ENCODE measurements at places on chromosomes 3 and 15. TPM values are rescaled to one million over a fixed set of nuclear protein-coding genes. Genes with fewer than 3 reads are reported as not detected.

DNA sequence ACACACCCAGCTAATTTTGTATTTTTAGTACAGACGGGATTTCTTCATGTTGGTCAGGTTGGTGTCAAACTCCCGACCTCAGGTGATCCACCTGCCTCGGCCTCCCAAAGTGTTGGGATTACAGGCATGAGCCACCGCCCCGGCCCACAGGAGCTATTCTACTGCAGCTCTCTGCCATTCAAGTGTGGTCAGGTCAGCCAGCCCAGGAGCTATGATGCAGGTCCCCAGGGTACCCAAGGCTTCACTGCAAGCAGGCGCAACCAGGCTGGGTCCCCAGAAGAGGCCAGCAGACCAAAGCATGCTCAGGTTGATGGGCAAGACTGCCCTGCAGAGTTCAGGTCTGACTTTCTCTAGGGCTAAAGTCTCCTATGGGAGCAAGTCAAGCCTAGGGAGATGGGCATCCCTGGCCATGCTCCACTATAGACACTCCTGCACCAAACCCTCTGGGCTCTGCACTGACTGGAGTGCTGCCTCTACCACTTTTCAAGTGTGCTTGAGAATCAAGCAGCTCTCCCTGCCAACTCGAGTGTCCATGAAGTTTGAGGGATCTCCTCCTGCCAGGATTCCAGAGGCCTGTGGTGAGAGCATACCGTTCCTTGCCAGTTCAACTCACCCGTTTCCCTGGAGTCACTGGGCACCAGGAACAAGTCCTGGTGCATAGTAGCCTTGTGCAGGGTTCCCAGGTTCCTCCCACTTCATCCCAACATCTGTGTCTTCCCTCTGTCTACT is 30.9 kb downstream of the MYO9A start:
- DNase-seq: no peak
- H3K36me3 ChIP-seq: no peaks in the 10 kb centered on the region
- no peak overlapping the region for H3K4me3 ChIP-seq
- H3K27me3 ChIP-seq: no peaks in the 10 kb centered on the region
- H3K27ac ChIP-seq: no peak overlapping the region

DNA sequence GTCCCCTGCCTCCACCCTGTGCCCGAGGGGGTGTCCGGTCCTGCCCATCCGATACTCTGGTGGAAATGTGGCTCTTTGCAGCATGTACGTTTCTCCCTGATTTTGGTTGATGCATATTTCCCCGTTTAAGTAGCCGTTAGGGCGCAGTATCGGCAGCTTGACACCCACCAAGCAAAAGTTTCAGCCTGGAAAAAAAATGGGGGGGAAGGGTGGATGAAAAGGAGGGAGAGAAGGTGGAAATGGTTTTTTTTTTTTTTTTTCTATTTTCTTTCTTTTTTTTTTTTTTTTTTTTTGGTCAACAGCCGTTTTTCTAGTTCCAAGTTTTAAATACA is 1.3 kb downstream of the RAP2B start:
- H3K27ac ChIP-seq: peak overlapping the region; percentile 87
- DNase-seq: no peak

- H3K4me1 ChIP-seq: no peaks in the 10 kb centered on the region
- no peak overlapping the region for H3K4me3 ChIP-seq
- H3K27me3 ChIP-seq: no peaks in the 10 kb centered on the region
- no peaks in the 10 kb centered on the region for H3K36me3 ChIP-seq
- no peak for DNase-seq
These were observed 94.4 kb downstream of the TMCO5A start for GRCh38 chr15:38028869-38029268.

DNA sequence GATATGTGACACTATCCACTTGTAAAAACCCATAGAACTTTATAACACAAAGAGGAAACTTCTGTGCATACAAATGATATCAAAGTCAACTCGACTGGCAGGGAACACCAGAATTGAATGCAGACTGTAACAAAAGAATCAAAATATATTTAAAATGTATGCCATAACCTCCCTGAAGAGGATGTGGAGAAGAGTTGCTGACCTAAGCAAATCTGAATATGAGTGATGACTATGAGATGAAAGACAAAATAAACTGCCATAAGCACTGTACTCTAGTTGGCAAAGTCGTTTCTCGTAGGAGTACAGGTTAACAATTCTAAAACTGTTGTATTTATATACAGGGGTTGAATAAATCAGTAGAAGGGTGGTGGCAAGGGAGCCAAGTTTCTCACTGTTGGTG is 482.1 kb downstream of the OCA2 start:
- no peaks in the 10 kb centered on the region for H3K36me3 ChIP-seq
- no peak for DNase-seq
- H3K4me1 ChIP-seq: no peaks in the 10 kb centered on the region
- no peak overlapping the region for H3K27ac ChIP-seq

DNA sequence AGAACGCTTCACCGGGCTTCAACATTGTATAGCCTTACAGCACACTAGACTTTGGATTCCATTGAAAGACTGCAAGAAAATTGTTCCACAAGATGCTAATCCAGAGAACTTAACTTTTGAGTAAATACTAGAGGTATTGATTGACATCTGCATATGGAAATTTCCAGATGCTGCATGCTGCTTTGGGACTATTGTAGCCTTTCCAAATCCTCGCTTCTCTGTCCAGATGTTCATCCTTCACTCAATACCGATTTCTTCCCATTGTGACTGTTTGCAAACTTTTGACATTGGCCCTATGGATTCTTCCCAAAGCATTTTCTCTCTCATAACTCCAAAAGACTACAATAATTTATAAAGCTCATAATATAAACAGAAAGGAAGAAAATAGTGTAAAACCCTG is 41.4 kb downstream of the COL6A6 start:
- H3K4me3 ChIP-seq: no peak overlapping the region
- H3K27me3 ChIP-seq: no peaks in the 10 kb centered on the region
- DNase-seq: no peak
- no peaks in the 10 kb centered on the region for H3K36me3 ChIP-seq

GRCh38 chr15:88707771-88708654 is 69.2 kb downstream of the ISG20 start:
- no peak for DNase-seq
- H3K4me1 ChIP-seq: peaks cover 4% of the 10 kb centered on the region
- no peak overlapping the region for H3K4me3 ChIP-seq
- H3K36me3 ChIP-seq: no peaks in the 10 kb centered on the region

DNA sequence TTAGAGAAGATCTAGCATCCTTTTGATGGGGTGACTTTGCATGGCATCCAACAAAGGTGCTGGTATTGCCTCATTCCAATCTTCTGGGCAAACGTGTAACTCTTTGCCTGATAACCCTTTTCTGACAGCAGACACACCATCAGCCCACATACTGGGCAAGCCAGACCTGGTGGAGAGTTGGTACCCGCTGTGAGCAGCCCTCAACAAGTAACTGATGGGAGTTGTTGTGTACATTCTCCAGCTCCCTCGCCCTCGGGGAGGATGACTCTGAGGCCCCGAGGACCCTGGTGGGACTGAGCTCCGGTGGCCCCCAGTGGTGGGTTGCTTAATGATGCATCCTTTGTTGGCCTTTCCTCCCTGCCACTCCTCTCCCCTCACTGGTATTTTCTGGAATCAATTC is 102.4 kb upstream of the SLC6A11 start:
- H3K27ac ChIP-seq: no peak overlapping the region
- no peaks in the 10 kb centered on the region for H3K36me3 ChIP-seq
- H3K4me3 ChIP-seq: no peak overlapping the region
- H3K4me1 ChIP-seq: no peaks in the 10 kb centered on the region
- no peaks in the 10 kb centered on the region for H3K27me3 ChIP-seq

- peaks cover 32% of the 10 kb centered on the region for H3K4me1 ChIP-seq
- H3K4me3 ChIP-seq: no peak overlapping the region
These were observed 91.3 kb upstream of the CTDSPL start for GRCh38 chr3:37770336-37770735.

GRCh38 chr3:51271172-51271571 is 113.9 kb upstream of the MANF start:
- H3K36me3 ChIP-seq: no peaks in the 10 kb centered on the region
- H3K4me3 ChIP-seq: no peak overlapping the region
- no peak overlapping the region for H3K27ac ChIP-seq

DNA sequence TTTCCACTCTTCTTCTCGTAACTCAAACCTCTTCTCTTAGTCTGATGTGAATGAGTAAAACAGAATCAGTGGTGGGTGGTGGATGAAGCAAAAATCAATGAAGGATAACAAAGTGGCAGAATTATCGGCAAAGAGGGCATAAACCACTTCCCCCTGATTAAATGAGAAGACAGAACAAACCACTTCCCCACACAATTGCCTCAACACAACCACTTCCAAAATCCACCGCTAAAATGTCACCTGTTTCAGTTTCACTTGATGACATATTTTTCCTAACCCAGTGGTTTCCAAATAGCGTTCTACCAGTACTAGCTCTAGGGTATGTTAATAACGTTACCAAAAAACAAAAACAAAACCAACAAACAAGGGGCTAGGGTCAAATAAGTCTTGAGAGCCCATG is 478.7 kb upstream of the WNT5A start:
- H3K27me3 ChIP-seq: no peaks in the 10 kb centered on the region
- H3K36me3 ChIP-seq: no peaks in the 10 kb centered on the region

The ACAN gene
- 0.06 TPM for total RNA-seq

The PSTPIP1 gene
- 1.8 TPM for total RNA-seq

The SAMD7 gene
- total RNA-seq: not detected

The THBS1 gene
- 9.5 TPM for total RNA-seq

The CSPG5 gene
- total RNA-seq: 1.1 TPM

The CLDN18 gene
- not detected for total RNA-seq

The DNAH12 gene
- total RNA-seq: 0.04 TPM
